ENCODE measurements at places on chromosomes 12 and 14.

DNA sequence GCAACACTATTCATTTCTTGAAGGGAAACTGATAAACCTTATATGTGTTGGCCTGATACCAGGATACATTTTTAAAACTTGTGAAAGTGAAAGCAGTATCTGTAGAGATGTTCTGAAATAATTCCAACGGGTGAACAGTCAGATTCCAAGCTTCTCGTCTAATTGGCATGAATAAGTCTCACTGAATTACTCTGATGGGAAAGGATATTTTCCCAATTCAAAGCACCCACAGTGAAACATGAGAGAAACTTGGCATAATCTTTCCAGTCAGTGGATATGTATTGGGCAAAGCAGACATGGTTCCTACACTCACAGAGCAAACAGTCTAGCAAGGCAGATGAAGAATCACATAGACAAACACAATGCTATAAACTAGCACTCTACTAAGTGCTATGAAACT, 413.1 kb downstream of the MED13L start:
- no peak for DNase-seq

DNA sequence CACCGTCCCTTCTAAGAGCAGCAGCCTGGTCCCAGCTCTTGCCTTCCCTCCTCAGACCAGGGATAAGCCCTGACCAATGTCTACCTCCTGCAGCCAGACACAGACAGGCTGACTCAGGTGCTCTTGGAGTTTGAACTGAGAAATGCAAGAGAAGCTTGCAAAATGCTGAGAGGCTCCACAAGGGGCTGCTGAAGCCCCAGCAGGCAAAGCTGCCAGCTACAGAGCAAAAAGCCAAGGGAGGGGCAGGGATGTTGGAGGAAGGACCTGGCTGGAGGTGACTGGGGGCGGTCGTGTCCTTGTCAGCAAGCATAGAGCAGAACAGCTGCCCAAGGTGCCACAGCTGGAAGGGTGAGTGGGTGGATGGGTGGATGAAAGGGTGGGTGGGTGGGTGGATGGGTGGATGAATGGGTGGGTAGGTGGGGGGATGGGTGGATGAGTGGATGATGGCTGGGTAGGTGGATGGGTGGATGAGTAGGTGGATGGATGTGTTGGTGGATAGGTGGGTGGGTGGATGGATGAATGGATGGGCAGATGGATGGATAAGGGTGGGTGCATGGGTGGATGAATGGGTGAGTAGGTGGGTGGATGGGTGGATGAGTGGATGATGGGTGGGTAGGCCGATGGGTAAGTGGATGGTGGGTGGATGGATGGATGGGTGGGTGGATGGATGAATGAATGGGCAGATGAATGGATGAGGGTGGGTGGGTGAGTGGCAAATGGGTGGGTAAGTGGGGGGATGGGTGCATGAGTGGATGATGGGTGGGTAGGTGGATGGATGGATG, 4.0 kb upstream of the INF2 start:
- no peak for DNase-seq

DNA sequence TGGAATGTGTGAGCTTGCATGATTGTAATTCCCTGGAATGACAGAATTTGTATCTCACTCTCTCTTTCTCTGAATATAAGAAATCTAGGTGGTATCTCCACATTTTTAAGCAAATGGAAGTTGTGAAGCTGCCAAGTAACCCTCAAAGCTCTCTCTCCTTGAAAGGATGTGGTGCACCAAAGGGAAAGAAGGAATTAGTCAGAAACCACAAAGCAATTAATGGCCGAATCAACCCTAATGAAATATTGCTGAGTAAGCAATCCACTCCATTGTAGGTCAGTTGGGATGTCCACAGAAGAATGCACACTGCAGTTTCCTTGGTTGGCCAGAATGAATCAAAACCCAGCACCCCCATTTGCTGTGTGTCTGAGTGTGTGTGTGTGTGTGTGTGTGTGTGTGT, 153.5 kb downstream of the KCNA5 start:
- DNase-seq: no peak

GRCh38 chr14:70020352-70021170, 141.3 kb downstream of the SMOC1 start:
- no peak for DNase-seq

Measured in activated CD4-positive, alpha-beta T cell treated with anti-CD3 and anti-CD28 coated beads for 1 hour (primary cell).